Stimulated activated CD8-positive, alpha-beta memory T cell treated with anti-CD3 and anti-CD28 coated beads, Interleukin-7, amount 100 ng/mL, for 1 hour (primary cell): ENCODE measurements at places on chromosomes 6 and 20.
A peak's percentile ranks its signal among the peaks of the same experiment; 100 is the strongest.

- DNase-seq: no peak
Observed at GRCh38 chr20:10218536-10219451, at the start of gene SNAP25. Gene SNAP25 (plus strand): TSS chr20:10218830. CDS start chr20:10275492, 56,662 bp downstream.

GRCh38 chr6:157392927-157393668 is 12.1 kb downstream of the ZDHHC14 start:
- no peak for DNase-seq

GRCh38 chr20:50844430-50845100 is 49.7 kb downstream of the BCAS4 start:
- DNase-seq: peak; percentile 5

DNA sequence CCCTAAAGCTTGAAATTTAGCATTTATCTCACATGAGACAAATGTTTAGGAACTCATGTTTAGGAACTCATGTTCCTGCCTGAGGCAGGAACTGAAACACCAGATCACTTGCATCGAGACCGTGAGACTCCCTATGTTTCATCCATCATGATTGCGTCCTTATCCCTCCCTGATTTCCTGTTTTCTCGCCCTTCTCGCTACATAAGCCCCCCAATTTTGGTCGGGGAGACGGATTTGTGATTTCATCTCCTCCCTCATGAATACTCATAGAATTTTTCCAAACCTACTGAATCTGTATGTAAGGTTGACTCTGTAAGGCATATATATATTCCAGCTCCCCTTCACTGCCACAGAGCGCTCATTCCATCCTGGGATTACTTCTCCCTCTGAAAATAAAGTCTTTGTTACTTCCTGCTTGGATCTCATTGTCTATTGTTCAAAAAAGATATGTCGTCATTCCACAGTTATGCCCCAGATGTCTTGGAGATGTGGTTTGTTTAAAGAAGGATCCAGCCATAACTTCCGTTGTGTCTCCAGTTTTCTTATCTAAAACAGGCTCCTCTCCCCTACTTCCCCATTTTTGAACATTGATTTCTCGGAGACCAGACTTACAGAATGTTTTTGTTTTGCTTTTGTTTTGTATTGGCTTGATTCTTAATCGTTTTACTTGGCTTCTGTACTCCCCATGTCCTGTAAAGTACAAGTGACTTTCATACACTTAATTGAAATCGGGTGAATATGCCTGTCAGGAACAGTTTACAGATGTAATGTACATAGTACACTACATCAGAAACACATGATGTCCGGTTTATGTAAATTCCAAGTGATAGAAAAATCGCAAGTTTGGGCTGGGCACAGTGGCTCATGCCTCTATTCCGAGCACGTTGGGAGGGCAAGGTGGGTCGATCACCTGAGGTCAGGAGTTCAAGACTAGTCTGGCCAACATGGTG is 118.7 kb downstream of the HFE start:
- DNase-seq: no peak

DNA sequence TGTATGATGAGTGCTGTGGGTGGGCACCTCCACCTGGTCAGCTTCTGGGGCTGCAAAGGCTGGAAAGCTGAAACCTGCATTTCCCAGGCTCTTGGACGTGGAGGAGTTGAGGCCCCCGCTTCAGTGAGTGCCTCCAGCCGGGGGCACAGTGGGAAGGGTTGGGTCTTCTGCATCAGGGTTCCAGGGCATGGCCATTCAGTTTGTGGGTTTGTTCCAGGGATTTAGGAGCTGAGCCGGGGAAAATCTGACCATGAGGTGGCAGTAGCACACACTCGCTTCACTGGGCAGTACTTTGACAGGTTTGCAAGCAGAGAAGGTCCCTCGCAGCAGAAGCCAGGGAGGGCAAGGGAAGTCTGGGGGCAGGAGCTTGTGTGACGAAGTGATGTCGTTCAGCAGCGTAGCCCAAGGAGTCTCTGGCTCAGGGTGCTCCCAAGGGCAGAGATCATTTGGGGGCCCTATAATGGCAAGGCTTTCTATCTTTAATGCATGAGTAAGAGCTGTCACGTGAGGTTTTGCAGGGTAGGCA is 69.5 kb upstream of the SULF2 start:
- no peak for DNase-seq

DNA sequence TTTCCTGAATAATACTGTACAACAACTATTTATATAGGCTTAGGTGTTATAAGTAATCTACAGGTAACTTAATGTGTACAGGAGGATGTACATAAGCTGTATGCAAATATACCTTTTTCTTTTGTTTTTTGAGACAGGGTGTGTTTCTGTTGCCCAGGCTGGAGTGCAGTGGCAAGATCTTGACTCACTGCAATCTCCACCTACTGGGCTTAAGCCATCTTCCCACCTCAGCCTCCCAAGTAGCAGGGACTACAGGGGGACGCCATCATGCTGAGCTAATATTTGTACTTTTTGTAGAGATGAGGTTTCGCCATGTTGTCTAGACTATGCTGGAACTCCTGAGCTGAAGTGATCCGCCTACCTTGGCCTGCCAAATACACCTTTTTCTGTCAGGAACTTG is 191.7 kb upstream of the ZNF217 start:
- no peak for DNase-seq

GRCh38 chr20:39298571-39299506 is 336.7 kb downstream of the DHX35 start:
- DNase-seq: no peak

DNA sequence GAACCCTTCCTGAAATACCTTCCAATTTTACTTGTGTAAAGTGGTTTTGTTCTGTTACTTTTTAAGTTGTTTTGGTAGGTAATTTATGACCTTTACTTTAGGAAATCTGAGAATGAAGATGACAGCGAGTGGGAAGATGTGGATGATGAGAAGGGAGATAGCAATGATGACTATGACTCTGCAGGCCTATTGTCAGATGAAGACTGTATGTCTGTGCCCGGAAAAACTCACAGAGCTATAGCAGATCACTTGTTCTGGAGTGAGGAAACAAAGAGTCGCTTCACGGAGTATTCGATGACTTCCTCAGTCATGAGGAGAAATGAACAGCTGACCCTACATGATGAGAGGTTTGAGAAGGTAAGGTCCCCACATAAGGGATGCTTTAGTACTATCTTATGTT is 6.6 kb upstream of the ZC2HC1B start:
- DNase-seq: no peak

- no peak for DNase-seq
Observed at GRCh38 chr6:52550014-52550575, 26.8 kb downstream of the TRAM2 start.

DNA sequence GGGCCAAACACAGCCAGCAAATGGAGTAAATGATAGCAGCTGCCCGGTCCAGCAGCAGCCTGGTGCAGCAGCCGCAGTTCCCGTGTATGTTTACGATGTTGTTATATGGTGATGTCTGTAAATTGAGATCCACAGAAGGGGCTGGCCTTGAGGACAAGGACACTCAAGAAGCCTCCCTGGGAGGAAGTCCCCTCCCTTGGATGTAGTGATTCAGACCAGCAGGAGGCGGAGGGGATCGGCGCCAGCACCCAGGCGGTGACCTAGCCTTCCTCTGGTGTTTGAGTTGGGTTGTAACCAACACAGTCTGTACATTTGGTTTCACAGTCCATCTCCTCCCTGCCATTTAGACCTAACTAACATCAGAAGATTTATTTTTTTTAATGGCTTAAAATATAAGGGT is 187.8 kb downstream of the SYNDIG1 start:
- no peak for DNase-seq

- DNase-seq: no peak
Observed at GRCh38 chr6:7080311-7080710, 27.4 kb upstream of the RREB1 start.

DNA sequence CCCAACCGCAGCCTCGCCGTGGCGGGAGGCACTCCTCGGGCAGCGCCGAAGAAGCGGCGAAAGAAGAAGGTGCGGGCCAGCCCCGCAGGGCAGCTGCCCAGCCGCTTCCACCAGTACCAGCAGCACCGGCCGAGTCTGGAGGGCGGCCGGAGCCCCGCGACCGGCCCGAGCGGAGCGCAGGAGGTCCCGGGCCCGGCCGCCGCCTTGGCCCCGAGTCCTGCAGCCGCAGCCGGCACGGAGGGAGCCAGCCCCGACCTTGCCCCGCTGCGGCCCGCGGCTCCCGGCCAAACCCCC is 525 bp downstream of the PNRC1 start:
- DNase-seq: no peak

GRCh38 chr20:14855171-14855570 is 517.8 kb upstream of the FLRT3 start:
- no peak for DNase-seq

- no peak for DNase-seq
Observed at GRCh38 chr6:85389151-85389797, 60.6 kb upstream of the NT5E start.

GRCh38 chr20:50675671-50676376 is 15.5 kb downstream of the RIPOR3 start:
- no peak for DNase-seq

DNA sequence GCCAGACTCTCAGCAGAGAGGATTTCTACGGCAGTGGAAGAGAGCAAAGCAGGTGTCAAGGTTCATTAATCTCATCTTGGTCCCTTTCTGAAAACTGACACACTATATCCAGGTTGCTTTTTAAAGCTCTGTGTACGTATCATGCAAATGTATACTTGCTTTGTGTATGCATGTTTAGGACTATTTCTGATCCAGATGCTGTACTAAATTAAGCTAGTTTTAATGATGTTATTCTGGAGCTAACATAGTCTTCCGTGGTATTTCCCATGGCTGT is 59.2 kb upstream of the SNX9 start:
- DNase-seq: no peak

DNA sequence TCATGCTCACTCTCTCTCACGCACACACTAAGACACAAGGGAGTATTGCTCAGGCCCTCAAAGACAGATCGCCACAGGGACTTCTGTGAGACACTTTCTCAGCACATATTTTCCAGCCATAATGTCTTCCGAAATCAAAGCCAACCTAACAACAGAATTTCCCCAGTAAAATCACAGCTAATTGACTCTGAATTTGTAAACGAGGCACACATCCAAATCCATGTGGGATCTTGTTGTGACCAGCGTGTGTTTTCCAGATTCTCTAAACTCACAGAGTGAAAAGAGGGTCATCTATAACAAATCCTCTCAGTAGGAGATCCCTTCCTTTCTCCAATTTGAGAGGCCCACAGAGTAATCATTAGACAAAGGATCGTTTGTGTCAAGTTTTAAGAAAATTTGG is 280.4 kb downstream of the PACRG start:
- DNase-seq: no peak

GRCh38 chr6:75656479-75656878 is 54.8 kb downstream of the SENP6 start:
- no peak for DNase-seq

GRCh38 chr6:157002774-157003173 is 225.6 kb downstream of the ARID1B start:
- no peak for DNase-seq

GRCh38 chr6:75937846-75938245 is 134.6 kb downstream of the IMPG1 start:
- no peak for DNase-seq

GRCh38 chr6:47788498-47788884 is 6.7 kb downstream of the OPN5 start:
- DNase-seq: no peak

- no peak for DNase-seq
Observed at GRCh38 chr6:21965016-21965415, 331.8 kb downstream of the PRL start.

DNA sequence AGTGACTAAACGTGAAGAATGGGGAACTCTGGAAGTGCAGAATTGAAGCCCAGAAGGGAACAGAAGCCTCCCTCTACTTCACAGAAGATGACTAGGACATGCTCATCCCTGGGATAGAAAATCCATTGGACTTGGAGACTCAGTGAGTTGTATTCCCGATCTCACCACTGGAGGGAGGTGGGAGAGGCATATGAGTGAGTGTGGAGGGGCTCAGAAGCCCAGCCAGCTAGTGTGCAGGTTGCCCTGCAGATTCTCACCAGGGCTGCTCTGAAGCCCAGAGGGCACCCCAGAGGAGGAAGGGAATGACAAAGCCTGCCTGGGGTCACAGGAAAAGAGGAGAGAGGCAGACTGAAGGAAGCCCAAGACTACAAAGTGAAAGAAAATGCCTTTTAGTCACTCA is 42.1 kb upstream of the HLA-E start:
- DNase-seq: no peak

DNA sequence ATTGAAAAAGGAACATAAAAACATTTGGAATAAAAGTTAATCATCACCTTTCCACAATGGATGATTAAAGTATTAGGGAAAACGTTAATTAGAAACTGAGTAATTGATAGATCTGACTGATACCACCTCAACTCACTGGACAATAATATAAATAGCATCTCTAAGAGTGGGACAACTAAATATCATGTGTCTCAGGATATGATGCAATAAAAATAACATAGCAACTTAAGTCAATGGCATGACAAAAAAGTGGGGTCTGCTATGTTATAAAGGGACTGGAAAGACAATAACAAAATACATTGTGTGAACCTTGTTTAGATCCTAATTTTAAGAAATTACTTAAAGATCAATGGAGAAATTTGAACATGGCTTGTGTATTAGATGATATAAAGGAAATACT is 10.3 kb downstream of the OR12D1 start:
- no peak for DNase-seq

GRCh38 chr6:6590530-6590929 is 2.0 kb downstream of the LY86 start:
- no peak for DNase-seq

DNA sequence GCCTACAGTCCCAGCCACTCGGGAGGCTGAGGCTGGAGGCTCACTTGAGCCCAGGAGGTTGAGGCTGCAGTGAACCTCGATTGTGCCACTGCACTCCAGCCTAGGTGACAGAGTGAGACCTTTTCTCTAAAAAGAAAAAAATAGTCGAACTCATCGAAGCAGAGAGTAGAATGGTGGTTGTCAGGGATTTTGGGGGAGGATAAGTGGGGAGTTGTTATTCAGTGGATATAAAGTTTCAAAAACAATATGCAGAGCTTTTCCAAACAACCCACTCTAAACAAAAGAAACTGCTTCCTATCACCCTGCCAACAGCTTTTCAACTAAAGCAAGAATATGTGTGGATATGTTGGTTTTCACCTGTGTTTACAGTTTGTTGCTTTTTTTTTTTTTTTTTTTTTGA is 11.6 kb upstream of the MAK start:
- no peak for DNase-seq

DNA sequence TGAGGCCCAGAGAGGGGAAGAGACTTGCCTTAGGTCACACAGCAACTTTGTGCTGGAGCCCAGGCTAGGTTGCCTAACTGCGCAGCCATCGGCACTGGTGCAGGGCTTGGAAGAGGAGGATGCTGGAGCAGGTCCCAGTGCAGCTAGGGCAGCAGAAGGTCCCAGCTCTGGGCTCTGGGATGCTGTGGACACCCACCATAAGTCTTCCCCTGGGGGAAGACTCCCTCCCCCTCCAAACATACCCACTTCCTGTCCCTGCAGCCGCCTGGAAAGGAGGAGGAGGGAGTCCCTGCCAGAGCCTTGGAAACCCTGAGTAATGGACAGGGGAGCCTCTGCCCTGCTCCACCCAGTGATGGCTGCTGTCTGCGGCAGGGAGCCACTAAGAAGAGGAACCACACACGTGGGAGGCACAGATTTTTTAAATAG is 93.6 kb downstream of the NCR2 start:
- DNase-seq: no peak
